ENCODE measurements at places on chromosomes 7 and 10.

GRCh38 chr7:44187636-44188416, 1.4 kb downstream of the GCK start:
- DNase-seq: peak; percentile 80

DNA sequence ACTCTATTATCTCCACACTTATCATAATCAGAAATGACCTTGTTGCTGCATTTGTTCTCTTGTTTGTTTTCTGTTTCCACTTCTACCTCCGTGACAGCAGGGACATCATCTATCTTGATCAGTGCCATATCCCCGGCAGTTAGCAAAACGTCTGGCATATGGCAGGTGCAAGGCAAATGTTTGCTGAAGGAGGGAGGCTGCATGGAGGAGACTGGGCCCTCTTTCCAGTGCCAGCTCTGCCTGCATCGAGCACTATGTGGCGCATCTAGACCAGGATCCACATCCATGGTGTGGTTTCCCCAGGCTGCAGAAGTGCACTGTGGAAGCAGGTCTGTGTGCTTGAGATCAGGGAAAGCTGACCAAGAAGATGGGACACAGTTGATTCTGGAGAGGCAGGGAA, 181.2 kb downstream of the KCNMA1 start:
- no peak for DNase-seq

GRCh38 chr7:157567666-157568065, 230.9 kb downstream of the DNAJB6 start:
- DNase-seq: no peak

DNA sequence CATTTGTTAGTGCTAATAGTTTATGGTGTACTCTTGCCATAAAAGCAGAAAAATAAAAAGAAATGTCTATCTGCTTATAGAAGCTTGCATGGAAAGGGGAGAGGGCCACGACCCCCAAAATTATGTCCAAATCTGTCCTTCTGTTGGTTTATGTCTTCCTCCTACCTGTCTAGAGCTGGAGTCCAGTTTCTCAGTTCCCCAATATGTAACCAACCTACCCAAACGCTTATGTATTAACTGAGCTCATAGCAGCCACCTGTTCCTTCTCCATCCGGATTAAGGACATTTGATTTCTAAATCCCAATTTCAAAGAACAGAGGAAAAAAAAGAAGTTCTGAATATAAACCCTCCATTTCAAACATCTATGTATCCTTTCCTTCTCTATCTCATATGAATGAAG, 30.3 kb upstream of the TPK1 start:
- no peak for DNase-seq

DNA sequence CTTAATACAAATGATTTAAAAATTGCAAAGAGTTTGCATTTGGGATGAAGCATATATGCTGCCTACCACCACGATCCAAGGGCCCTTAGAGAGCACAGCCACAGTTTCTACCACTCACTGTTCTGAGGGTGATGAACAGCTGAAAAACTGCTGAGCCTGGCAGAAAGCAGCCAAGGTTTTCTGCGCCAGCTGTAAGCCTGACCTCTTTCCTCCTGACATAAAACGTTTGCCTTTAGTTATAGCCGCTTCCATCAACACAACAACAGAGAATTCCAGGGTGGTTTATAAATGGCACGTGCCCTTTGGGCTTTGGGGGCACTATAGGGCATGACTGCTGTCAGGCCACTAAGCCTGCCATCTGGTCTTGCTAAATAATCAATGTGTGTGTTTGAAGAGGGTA, 222.8 kb downstream of the RELN start:
- DNase-seq: no peak
